ENCODE measurements at places on chromosomes 16 and 17.

DNA sequence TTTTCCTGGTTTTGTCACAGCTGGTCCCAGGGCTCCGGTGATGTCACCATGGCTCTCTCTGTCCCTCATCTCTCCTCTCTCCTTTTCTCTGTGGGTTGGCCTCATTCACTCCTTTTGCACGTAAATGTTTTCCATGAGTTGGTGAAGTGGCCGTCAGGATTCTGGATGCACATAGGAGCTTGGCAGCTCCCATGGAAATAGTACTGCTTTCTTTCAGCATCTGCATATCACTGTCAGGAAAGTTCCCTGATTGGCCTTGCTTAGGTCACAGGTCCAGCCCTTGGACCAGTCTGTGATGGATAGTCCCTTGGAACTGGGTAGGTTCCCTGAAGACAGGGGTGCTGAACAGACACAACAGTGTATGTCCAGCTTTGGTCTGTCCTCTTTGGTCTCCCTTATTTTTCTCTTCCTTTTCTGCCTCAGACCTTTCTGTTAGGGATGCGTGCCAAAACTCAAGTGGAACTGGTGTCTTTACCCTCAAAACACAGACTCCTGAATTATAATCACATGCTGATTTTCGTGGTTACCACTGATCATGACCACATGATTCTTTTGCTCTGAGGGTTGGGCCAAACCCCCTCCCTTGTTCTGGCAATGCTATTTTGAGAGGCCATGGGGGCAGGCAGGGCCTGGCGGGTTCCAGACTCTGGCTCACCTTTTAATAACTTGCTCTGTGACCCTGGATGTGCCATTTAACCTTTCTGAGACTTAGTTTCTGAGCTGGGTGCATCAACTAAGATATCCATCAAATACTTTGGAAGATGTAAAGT is 99.0 kb downstream of the MSI2 start:
- DNase-seq, result no peak

DNA sequence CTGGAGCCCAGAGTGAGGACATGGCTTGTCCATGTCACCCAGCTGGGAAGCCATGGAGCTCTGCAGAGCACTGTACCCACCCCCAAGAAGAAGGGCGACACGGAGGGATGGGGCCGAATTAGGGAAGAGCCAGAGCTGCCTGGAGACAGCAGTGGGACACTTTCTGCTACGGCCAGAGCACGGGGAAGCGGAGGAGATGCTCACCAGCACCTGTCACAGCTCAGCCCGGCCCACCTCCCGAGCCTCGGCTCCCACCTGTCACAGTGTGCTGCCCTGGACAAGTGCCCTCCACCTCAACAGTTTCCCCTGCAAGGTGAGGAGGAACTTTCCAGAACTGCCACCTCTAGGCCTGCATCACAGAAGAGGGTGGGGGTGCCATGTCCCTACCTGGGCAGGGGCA is 36.4 kb downstream of the PEMT start:
- no peak for DNase-seq

- DNase-seq, result peak; percentile 71
Measured at GRCh38 chr17:78865682-78866390, 25.2 kb upstream of the USP36 start.

GRCh38 chr17:2649191-2649590 is 55.7 kb downstream of the PAFAH1B1 start:
- DNase-seq, result no peak

DNA sequence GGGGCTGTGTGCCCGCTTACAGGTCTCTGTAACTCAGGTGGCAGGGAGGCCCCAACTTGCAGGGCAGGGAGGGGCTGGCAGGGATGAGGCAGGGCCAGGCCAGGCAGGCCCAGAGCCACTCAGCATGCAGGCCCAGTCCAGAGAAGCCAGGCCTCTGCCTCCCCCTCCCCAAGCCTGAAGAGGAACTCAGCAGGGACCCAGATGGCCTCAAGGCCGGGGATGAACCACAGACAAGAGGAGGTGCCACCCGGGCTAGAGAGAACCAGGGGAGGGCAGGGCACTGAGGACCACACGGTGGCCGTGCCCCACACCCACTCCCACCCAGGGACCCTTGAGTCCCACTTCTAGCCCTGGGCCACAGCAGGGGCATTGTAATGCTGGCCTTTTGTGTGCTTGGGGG is 29.8 kb upstream of the EIF1 start:
- DNase-seq, result no peak

- no peak for DNase-seq
Measured at GRCh38 chr16:20865420-20866131, 34.6 kb downstream of the DCUN1D3 start.

- DNase-seq, result no peak
Measured at GRCh38 chr16:46650254-46650623, 29.1 kb upstream of the SHCBP1 start.

- no peak for DNase-seq
Measured at GRCh38 chr17:46190763-46191162, 2.5 kb downstream of the KANSL1 start.

DNA sequence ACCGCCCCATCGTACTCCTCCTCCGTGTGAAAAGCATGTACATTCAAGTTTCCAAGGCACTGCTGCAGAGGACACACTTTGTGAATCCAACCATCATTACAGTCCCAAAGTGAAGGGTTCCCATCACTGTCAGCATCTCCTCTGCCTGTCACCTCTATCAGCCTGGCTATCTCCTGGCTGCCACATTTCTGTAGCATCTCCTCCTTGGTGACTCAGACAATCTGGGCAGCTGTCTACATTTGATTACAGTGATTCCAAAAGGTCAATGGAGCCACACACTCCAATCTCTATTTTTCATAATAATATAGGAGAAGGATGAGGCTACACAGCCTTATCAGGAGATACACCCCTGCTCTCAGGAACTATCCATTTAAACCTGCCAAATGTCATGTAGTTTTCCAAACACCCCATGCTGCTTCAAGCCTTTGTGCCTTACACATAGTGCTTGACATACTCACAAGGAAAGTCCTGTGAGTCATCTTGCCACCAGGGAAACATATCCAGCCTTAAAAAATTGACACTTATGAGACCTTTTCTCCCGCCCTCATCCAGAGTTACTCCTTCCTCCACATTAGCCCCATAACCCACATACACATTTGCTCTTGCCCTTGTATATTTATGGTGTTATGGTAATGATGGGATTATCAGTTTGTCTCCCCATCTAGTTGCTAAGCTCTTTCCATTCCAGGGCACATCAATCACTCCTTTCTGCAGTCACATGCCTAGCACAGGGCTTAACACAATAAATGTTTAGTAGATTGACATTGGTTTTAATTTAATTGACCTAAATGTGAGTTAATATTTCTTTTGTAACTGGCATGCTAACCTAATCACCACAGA is 250.1 kb upstream of the CDH5 start:
- no peak for DNase-seq

DNA sequence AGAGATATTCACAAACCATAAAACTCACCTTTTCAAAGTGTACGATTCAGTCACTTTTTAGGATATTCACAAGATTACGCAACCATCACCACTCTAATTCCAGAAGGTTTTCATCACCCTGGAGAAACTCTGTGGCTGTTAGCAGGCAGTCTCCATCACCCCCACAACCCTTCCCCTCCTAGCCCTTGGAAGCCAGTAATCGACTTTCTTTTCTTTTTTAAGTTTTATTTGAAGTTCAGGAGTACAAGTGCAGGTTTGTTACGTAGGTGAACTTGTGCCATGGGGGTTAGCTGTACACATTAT is 363.5 kb downstream of the CPPED1 start:
- no peak for DNase-seq

- DNase-seq, result no peak
Measured at GRCh38 chr17:39618956-39619785, 7.6 kb upstream of the PPP1R1B start.

DNA sequence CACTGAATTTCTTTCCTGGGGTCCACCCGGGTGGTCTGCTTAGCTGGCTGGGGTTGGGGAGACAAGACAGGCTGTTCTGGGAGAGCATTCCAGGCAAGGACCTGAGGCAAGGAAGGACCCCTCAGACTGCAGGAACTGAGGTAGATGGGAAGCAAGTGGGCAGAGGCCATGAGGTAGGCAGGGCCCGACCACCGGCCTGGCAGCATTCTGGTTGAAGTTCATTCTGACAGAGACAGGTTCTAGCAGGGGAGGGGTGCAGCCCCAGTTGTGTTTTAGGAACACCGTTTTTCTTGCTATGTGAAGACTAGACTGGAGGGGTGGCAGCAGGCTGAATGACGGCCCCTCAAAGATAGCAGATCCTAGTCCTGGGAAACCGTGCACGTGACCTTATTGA is 17.5 kb downstream of the B9D1 start:
- no peak for DNase-seq

- DNase-seq, result no peak
Measured at GRCh38 chr17:12896180-12896785, 107.0 kb downstream of the ARHGAP44 start.

GRCh38 chr16:59487067-59487466 is 753.0 kb upstream of the GOT2 start:
- DNase-seq, result no peak

DNA sequence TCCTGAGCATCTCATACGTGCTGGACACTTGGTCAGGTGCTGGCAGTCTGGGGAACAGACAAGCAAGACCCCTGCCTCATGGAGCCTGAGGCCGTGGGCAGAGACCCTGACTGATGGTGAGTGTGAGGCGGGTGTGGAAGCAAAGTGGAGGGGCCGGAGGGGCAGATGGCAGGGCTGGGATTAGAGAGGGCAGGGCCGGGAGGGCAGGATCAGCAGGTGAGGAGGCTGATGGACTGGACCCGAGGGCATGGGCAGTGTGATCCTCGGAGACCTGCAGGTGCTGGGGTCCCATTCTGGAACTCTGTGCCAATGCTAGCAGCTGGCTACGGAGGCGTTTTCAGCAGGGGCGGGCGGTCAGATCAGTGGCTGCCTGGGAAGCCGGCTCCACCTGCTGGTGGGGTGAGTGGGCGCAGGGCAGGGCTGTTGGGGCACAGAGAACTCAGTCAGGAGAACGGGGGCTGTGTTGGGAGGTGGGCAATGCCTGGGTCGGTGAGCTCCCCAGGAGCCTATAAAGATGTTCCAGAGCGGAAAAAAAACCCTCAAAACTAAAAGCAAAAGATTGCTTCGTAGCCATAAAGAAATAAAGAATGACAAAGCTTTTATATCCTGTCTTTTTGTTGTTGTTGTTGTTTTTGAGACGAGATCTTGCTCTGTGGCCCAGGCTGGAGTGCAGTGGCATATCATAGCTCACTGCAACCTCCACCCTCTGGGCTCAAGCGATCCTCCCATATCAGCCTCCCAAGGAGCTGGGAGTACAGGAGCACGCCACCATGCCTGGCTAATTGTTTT is 8.9 kb upstream of the C16orf74 start:
- DNase-seq, result peak; percentile 36

GRCh38 chr17:65062171-65062915 is 5.8 kb upstream of the GNA13 start:
- no peak for DNase-seq

DNA sequence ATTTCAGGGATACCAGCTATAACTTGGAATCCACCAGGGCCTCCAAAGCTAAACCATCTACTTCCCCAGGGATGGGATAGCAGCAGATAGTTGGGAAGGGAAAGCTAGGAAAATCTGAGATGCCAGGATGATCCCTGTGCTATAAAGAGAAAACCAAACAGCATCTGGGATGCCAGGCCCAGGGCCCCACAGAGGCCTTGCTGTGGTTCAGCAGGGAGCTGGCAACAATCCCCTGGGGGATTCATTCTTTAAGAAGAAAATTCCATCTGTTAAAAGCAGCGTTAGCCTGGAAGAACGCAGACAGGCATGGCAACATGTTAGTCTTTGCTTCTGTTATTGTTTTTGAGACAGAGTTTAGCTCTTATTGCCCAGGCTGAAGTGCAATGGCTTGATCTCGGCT is 16.6 kb downstream of the MYO18A start:
- no peak for DNase-seq

GRCh38 chr16:2095315-2095853 is 40.3 kb downstream of the PKD1 start:
- no peak for DNase-seq

DNA sequence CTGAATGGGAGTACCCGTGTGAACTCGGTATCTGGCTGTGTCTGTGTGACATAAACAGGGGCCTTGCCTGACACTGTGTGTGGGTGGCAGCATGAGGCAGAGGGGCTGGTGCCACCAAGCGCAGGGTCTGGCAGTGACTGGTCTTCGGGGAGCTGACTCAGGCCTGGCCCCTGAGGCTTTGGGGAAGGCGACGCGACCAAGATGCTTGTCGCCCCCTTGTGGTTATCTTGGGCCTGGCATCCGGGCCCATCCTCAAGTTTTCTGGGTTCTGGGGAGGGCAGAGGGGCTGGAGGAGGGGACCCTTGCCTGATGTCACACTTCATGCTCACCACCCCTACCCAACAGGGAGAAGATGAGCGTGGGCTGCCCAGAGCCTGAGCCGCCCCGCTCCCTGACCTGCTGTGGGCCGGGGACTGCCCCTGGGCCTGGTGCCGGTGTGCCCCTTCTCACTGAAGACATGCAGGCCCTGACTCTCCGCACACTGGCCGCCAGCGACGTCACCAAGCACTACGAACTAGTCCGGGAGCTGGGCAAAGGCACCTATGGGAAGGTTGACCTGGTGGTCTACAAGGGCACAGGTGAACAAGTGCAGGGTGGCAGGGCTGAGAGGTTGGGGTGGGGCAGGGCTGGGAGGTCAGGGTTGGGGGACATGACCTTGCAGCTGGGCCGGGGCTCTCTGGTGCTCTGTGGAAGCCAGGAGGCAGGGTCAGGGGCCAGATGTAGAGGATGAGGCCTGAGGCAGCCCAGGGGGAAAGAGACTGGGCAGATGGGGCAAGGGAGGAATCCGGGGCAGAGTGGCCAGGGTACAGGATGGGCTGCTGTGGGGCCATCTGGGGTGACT is 24.9 kb downstream of the SBK1 start:
- DNase-seq, result peak; percentile 83

DNA sequence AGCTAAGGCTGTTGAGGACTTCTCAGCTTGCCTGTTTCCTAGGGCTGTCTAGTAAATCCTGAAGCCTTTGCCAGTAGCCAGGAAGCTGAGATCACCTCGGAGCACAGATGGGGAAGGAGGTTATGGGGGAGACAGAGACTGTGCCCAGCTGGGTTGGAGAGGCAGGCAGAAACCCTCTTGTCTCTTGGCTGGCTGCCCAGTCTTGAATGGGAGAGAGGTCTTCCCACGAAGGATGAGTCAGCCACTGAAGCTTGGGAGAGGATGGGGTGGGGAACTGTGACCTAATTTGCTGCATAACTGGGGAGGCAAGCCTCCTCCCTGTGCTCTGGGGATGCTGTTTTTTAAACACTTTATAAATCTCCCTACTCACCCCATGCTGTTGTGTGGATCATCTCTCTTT is 69.8 kb downstream of the SHISA9 start:
- no peak for DNase-seq

- no peak for DNase-seq
Measured at GRCh38 chr17:76748657-76749056, 10.7 kb downstream of the MFSD11 start.

- DNase-seq, result no peak
Measured at GRCh38 chr17:41664587-41665565, 23.8 kb upstream of the EIF1 start.

Measured in stimulated activated CD4-positive, alpha-beta T cell treated with anti-CD3 and anti-CD28 coated beads, Interleukin-15, amount 100 ng/mL, for 24 hours (primary cell).